ENCODE measurements at places on chromosomes 11 and 22. TPM values are rescaled to one million over a fixed set of nuclear protein-coding genes. Genes with fewer than 3 reads are reported as not detected.

ROBO4 gene
- 5.9 TPM for total RNA-seq

KRTAP5-9 gene
- total RNA-seq, result not detected

APOA5 gene
- not detected for total RNA-seq

RCN1 gene
- 98.4 TPM for total RNA-seq

CDC42EP2 gene
- 19.9 TPM for total RNA-seq

OR52E8 gene
- total RNA-seq, result not detected

CHCHD10 gene
- total RNA-seq, result 40.5 TPM

GRCh38 chr22:50044485-50045118 lies 13.5 kb downstream of the TTLL8 start:
- H3K27ac ChIP-seq, result no peak overlapping the region
- no peaks in the 10 kb centered on the region for H3K27me3 ChIP-seq
- no peak overlapping the region for H3K4me3 ChIP-seq
- H3K4me1 ChIP-seq, result no peaks in the 10 kb centered on the region
- no peak for DNase-seq
- no peaks in the 10 kb centered on the region for H3K36me3 ChIP-seq

DNA sequence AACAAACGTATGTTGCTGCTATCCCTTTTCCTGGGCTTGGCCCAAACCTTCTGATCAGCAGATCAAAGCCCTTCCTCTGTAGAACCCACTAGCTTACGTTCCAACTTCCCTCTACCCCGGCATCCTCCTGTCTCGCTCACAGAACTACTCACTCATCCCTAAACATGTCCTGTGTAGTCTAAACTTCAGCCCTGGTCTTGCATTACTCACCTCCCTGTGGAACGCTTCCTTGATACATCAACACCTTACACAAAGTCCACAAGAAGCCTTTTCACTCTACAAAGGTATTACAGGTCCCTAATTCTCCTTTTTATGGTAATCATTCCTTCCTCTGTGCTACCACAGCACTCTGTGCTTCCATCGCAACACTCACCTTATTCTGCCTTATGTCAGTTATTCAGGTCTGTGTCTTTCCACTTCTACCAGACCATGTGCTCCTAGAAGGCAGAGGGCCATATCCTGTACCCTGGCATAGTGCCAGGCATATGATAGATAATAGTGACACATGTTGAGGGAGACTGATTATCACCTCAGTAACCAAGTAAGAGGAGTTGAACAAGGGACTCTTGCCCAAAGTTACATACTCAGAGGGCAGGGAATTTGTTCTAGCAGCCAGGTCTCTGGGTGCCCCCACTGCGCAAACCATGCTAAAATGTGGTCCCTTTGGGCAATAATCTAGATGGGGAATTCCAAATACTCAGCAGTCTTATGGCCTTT lies 41.6 kb downstream of the USP35 start:
- H3K27me3 ChIP-seq, result no peaks in the 10 kb centered on the region
- H3K4me3 ChIP-seq, result no peak overlapping the region
- H3K36me3 ChIP-seq, result no peaks in the 10 kb centered on the region
- no peak for DNase-seq
- no peak overlapping the region for H3K27ac ChIP-seq

DNA sequence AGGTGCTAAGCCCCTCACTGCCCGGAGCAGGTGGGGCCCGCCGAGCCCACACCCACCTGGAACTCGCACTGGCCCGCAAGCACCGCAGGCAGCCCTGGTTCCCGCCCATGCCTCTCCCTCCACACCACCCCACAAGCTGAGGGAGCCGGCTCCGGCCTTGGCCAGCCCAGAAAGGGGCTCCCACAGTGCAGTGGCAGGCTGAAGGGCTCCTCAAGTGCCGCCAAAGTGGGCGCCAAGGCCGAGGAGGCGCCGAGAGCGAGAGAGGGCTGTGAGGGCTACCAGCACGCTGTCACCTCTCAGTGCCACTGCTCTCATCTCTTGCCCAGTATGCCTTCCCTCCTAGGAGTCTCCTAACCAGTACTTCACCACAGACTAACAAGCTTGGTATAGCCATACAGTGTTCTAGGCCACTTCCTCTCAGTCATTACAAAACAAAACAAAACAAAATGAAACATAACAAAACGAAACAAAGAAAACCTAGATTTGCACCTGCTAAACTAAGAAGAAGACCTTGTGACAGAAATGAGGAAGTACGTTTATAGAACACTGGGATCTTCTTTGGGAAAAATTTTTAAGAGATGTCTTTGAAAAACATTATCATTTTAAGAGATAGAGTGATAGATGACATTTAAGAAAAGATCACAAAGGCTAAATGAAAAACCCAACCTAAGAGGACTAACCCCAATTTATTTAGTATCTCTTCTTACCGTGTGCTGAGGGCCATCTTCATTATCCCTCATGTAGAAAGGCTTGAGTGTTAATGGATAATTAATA lies 47.7 kb upstream of the GAB2 start:
- no peaks in the 10 kb centered on the region for H3K27me3 ChIP-seq
- no peaks in the 10 kb centered on the region for H3K36me3 ChIP-seq
- no peak overlapping the region for H3K27ac ChIP-seq

- no peak overlapping the region for H3K4me3 ChIP-seq
- no peaks in the 10 kb centered on the region for H3K27me3 ChIP-seq
- H3K27ac ChIP-seq, result no peak overlapping the region
- H3K4me1 ChIP-seq, result no peaks in the 10 kb centered on the region
Measured at GRCh38 chr11:81497202-81497804, 1236.4 kb downstream of the FAM181B start.

- H3K36me3 ChIP-seq, result no peaks in the 10 kb centered on the region
- no peak for DNase-seq
- no peak overlapping the region for H3K27ac ChIP-seq
- no peaks in the 10 kb centered on the region for H3K27me3 ChIP-seq
- H3K4me1 ChIP-seq, result no peaks in the 10 kb centered on the region
- no peak overlapping the region for H3K4me3 ChIP-seq
Measured at GRCh38 chr11:125807909-125808308, 20.0 kb downstream of the PATE3 start.

DNA sequence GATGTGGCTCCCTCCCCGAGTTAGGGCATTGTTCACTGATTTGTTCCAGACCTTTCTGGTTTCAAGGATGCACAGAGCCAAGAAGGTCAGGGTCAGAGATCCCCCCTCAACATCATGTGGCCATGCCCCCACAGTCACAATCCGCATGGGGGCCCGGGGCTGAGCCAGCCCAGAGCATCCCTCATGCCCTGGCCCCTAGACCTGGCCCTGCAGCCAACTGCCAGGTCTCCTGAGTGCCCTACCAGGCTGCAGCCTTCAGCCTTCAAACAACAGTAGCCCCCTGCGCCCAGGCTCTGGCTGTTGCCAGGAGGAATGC lies 142.4 kb downstream of the CRYBB2 start:
- H3K27me3 ChIP-seq, result no peaks in the 10 kb centered on the region
- H3K36me3 ChIP-seq, result no peaks in the 10 kb centered on the region
- no peak overlapping the region for H3K27ac ChIP-seq

- no peak overlapping the region for H3K4me3 ChIP-seq
- DNase-seq, result no peak
- no peak overlapping the region for H3K27ac ChIP-seq
- H3K27me3 ChIP-seq, result no peaks in the 10 kb centered on the region
Measured at GRCh38 chr22:41885516-41885915, 29.4 kb downstream of the SHISA8 start.

DNA sequence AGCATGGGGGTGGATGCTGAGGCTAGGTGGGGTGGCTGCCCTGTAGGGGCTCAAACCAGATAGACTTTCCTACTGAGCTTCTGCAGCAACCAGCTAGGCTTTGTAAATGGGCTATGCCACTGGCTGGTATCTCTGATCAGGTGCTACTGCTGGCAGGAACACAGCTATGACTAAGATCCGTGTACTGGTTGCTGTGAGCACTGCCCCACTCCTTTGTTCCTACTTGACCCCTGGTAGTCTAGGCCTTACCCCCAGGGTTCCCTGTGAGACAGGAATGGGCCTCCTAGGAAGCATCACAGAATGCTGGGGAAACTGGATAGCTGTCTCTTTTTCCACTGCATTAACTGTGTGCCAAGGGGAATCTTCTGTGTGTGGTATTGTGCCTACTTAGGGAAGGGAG lies 58.4 kb upstream of the GAB2 start:
- no peak overlapping the region for H3K27ac ChIP-seq
- DNase-seq, result no peak
- H3K4me3 ChIP-seq, result no peak overlapping the region
